Stimulated activated CD4-positive, alpha-beta T cell treated with anti-CD3 and anti-CD28 coated beads, Interleukin-4, amount 100 ng/mL, for 24 hours (primary cell): ENCODE measurements at places on chromosomes 3 and 15.

- no peak for DNase-seq
Observed at GRCh38 chr3:175238801-175239200, 379.7 kb downstream of the NAALADL2 start.

DNA sequence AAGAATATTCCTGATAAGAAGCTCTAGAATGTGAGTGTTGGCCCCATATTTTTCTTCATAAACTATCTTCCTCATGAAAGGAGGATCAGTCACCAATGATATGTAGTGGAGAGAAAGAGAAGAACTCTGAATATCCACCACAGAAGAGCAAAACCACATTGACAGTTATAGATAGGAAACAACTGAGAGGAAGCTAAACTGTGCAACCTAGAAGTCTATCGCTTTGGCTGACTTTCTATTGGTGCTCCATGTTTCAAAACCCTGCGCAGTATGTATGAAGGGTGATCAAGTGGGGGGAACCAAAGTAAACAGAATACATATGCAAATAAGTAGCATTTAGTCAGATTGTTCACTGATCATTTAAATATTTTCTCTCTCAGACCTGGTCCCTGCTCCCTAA lies 41.0 kb upstream of the ZNF280D start:
- DNase-seq = no peak

DNA sequence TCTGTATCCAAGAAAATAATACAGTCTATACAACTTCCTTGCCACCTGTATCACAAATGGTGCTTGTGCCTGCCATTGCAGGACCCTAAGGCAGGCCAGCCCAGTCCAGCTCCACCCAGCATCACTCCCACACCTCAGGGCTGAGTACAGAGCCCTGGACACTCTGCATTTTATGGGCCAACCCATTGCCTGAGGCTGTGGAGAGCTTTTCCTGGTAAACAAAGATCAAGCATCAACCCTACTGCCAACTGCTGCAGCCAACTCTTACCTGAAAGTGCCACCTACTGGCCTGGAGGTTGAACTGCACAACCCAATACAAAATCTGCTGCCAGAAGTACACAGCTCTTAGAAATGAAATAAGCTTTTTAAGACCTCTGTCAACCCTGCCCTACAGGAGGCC lies 1082.2 kb downstream of the NAALADL2 start:
- no peak for DNase-seq

DNA sequence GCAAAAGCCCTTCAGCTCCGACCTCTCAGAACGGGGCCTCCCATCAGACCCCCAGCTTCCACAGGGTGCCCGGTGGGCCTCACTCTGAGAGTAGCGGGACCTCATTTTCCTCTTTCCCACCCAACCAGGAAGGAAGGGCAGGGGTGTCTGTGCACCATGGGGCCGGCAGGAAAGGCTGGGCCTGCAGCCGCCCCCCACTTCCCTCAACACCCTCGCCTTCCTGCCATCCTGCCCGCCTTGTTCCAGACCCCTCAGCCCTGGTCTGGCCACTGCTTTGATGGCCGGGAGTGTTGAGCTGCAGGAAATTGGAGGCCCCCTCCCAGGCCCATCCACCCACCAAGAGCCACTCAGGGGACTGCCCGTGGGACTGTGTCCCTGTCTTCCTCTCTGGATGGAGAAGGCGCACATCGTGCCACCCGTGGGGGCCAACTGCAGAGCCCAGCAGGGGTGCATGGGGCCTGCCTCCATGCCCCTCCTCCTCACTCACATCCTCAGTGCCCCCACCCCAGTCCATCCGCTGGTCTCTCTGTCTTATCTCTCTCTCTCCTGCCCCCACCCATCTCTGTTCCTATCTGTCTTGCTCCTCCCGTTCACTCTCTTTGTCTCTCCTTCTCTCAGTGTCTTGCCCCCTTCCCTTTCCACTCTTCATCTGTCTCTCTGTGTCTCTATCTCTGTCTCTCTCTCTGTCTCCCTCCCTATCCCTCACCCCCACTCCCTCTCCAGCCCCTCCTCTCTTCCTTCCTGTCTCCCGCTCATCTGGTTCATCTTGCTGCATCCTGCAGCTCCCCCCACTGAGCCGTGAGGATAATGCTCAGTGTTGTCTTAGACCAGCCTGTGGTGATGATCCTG lies 1.8 kb upstream of the PLXND1 start:
- no peak for DNase-seq

GRCh38 chr3:65576966-65577365 lies 461.8 kb downstream of the MAGI1 start:
- DNase-seq = no peak

DNA sequence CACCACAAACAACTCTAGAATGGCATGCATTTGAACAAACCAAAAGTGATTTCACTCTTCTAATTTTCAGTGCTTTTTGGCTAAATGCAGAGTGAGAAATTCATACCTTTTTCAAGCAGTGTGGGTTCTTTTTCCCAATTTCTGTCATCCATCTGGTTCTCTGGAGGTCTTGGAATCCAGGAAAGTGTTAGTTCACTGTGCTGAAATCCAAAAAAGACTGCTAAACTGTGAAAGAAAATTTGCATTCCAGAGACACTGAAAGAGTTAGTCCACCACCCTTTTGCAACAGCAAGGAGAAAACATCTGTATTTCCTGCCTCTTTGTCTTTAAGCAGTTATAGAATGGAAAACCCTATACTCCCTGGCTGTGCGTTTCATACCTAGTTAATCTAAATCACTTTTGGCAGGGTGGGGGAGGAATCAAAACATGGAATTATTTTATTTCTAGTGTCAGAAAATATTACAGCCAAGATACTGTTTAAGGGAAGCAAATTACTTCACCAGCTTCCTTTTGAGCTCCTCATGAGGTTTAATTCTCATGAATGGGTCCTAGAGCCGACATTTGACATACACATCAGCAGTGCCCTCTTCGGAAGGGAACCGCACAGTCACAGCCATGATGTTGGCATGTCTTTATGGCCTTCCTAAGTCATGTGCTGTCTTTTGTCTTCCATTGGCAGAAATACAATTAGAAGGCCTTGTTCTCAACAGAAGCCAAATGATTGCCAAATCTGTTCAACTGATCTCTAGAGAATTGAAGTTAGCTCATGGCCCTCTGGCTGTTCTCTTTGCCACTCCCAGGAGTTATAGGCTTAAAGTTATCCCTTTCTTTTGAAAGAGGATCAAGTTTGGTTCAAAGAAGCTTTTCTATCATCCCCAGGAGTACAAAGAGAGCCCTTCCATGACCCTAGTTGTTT lies 317.7 kb upstream of the TPRG1 start:
- DNase-seq = no peak

GRCh38 chr15:73385205-73385604 lies 16.4 kb upstream of the HCN4 start:
- no peak for DNase-seq

DNA sequence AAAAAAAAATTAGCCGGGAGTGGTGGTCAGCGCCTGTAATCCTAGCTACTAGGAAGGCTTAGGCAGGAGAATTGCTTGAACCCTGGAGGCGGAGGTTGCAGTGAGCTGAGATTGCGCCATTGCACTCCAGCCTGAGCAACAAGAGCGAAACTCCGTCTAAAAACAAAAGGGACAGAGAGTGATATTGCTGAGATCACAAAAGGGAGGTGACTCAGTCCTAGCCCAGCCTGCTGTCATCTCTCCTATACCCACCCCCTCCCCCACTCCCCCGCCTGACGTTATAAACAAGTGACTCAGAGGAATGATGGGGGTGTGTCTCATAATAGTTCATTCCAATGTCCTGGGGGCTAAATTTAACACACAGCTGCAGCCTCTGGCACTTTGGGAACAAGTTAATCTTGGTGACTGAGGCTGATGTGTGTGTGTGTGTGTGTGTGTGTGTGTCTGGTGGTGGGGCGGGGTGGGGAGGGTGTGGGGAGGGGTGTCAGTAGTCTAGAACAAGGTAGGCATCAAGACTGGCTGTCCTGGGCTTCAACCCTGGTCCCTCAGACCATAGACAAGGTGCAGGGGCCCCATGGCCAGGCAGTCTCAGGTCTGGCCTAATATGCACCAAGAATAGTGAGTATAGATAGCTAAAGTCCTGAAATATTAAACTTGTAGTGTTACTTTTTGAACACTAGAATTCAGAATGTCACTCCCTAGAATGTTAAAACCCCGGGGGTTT lies 1.3 kb upstream of the KLHL40 start:
- DNase-seq = peak; percentile 53

GRCh38 chr15:29934251-29934650 lies 112.0 kb upstream of the TJP1 start:
- DNase-seq = no peak
